ENCODE measurements at places on chromosomes 2 and 18. TPM values are rescaled to one million over a fixed set of nuclear protein-coding genes. Genes with fewer than 3 reads are reported as not detected.

DNA sequence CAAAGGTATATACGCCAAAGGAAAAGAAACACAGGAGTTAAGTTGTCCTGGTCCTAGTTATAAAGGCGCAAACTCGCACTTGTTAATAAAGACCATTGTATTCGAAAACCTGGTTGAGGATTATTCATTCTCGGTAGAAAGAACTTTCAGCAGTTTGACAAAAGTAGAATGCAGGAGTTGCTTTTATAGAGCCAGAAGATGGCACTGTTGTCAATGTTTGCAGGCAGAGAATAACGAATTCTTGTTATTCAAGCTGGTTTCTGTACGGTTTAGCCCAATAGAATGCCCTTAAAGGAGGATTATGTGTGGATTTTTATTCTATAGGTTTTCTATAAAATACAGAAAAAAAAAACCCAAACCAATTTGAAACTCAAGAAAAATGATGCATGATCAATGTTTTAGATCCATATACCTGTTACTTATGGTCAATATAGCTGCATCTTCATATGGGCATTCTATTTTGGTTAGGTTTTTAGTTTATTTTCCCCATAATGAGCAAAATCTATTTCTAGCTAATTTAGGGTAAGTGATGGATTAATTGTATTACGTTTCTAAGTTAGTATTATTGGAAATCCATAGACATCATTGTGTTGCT is 510.3 kb downstream of the PLCL1 start:
- H3K27ac ChIP-seq = no peak overlapping the region
- no peak overlapping the region for H3K4me3 ChIP-seq
- no peak for DNase-seq
- H3K27me3 ChIP-seq = peaks cover 32% of the 10 kb centered on the region
- H3K36me3 ChIP-seq = no peaks in the 10 kb centered on the region

Gene AMER3
- 7.0 TPM for total RNA-seq

- no peaks in the 10 kb centered on the region for H3K27me3 ChIP-seq
- no peak overlapping the region for H3K4me3 ChIP-seq
- H3K36me3 ChIP-seq = peaks cover 1% of the 10 kb centered on the region
- peaks cover 3% of the 10 kb centered on the region for H3K4me1 ChIP-seq
- H3K27ac ChIP-seq = no peak overlapping the region
- DNase-seq = no peak
Observed at GRCh38 chr2:64704161-64704560, 50.4 kb upstream of the SERTAD2 start.

- peaks cover 7% of the 10 kb centered on the region for H3K4me1 ChIP-seq
- no peaks in the 10 kb centered on the region for H3K36me3 ChIP-seq
- no peak overlapping the region for H3K27ac ChIP-seq
- no peak for DNase-seq
- H3K4me3 ChIP-seq = no peak overlapping the region
- H3K27me3 ChIP-seq = no peaks in the 10 kb centered on the region
Observed at GRCh38 chr2:191927991-191928390, 81.1 kb upstream of the CAVIN2 start.

Gene SDC1
- total RNA-seq = 35.1 TPM

DNA sequence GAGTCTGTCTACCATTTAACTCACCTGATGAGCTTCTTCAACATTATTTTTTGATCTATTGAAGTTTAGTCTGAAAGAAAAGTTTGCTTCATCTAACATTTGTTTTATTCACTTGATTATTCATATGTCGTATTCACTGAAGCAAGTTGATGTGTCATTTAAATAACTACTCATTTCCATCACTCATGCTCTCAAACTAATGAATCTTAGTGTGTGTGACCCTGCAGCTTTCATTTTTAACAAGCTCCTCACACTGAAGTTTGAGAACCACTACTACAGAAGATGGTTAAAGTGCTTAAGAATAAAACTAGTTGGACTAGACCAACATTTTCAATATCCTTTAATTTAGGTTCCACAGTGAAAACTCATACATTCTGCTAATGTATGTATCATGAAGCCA is 1.8 kb upstream of the ABI2 start:
- peak overlapping the region; percentile 11 for H3K4me3 ChIP-seq
- no peak for DNase-seq
- H3K4me1 ChIP-seq = peaks cover 27% of the 10 kb centered on the region
- no peaks in the 10 kb centered on the region for H3K27me3 ChIP-seq
- no peaks in the 10 kb centered on the region for H3K36me3 ChIP-seq

DNA sequence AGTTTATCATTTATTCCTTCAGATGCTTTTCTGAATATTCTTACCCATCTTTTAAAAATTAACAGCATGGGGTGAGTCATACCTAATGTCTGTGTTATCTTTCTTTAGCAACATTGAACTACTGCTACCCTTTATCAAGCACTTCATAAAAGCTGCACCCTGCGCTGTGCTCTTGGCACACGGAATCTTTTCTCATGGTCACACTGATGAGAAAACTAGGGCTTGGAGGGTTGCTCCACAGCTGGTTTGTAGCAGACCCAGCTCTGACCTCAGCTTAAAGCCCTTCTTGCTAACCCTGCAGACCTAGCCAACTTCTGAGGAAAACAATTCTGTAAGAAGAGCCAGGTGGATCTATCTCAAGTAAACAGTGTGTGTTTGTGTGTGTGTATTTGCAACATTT is 106.3 kb downstream of the RNF144A start:
- H3K36me3 ChIP-seq = peaks cover 30% of the 10 kb centered on the region
- H3K27me3 ChIP-seq = no peaks in the 10 kb centered on the region
- H3K4me1 ChIP-seq = peaks cover 11% of the 10 kb centered on the region
- no peak overlapping the region for H3K4me3 ChIP-seq

Gene YWHAQ
- 357 TPM for total RNA-seq

- H3K27ac ChIP-seq = peak overlapping the region; percentile 99
- no peaks in the 10 kb centered on the region for H3K27me3 ChIP-seq
- H3K4me3 ChIP-seq = peak overlapping the region; percentile 97
- peaks cover 10% of the 10 kb centered on the region for H3K4me1 ChIP-seq
- DNase-seq = no peak
Observed at GRCh38 chr2:47401789-47402554, 984 bp upstream of the MSH2 start.

DNA sequence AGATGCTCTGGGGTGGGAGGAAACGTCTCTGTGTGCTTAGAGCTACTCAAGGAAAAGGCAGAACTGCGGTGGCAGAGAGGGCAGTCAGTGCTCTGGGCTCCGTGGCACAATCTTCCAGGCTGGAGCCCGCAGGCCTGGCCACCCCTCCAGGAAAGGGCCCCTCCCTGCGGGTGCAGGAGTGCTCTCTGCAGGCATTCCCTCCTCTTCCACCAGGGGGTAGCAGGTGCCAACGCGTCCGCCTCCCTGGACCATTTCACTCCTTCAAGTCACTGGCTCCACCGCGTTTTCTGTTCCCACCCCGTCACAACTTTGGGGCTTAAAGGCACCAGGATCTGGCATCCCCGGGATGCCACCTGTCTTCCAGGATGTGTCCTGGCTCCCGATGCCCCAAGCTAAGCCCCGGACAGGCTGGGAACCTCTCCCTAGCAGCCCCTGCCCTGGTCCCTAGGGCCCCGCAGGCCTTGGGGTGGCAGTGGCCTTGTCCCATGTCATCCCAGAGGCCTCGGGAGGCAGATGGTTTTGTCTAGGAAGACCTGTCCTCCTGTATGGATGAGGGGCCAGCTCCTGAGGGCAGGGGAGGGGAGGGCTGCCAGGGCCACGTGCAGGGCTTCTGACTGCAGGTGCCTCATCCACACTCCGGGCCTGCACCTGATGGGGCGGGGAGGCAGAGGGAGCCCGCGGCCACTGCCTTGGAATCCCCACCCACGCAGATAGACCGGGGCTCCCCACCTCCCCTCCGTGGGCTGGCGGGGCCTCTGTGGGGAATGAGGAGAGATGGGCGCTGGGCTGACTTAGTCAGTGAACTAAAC is 26.4 kb downstream of the KCNIP3 start:
- no peak overlapping the region for H3K4me3 ChIP-seq
- H3K27me3 ChIP-seq = peaks cover 15% of the 10 kb centered on the region
- H3K4me1 ChIP-seq = no peaks in the 10 kb centered on the region
- DNase-seq = peak; percentile 33
- no peaks in the 10 kb centered on the region for H3K36me3 ChIP-seq
- no peak overlapping the region for H3K27ac ChIP-seq

- no peak for DNase-seq
- H3K27ac ChIP-seq = no peak overlapping the region
- H3K4me3 ChIP-seq = no peak overlapping the region
- H3K27me3 ChIP-seq = peaks cover 66% of the 10 kb centered on the region
- no peaks in the 10 kb centered on the region for H3K36me3 ChIP-seq
- peaks cover 6% of the 10 kb centered on the region for H3K4me1 ChIP-seq
Observed at GRCh38 chr2:70785137-70785911, 5.1 kb downstream of the FIGLA start.

Gene NAT8
- total RNA-seq = not detected

GRCh38 chr2:222194669-222195068 is 104.1 kb downstream of the PAX3 start:
- no peaks in the 10 kb centered on the region for H3K36me3 ChIP-seq
- no peak overlapping the region for H3K4me3 ChIP-seq
- peaks cover 61% of the 10 kb centered on the region for H3K27me3 ChIP-seq
- peaks cover 8% of the 10 kb centered on the region for H3K4me1 ChIP-seq
- no peak for DNase-seq

GRCh38 chr2:162934191-162934590 is 95.6 kb upstream of the KCNH7 start:
- H3K4me3 ChIP-seq = no peak overlapping the region
- no peaks in the 10 kb centered on the region for H3K27me3 ChIP-seq
- DNase-seq = no peak

DNA sequence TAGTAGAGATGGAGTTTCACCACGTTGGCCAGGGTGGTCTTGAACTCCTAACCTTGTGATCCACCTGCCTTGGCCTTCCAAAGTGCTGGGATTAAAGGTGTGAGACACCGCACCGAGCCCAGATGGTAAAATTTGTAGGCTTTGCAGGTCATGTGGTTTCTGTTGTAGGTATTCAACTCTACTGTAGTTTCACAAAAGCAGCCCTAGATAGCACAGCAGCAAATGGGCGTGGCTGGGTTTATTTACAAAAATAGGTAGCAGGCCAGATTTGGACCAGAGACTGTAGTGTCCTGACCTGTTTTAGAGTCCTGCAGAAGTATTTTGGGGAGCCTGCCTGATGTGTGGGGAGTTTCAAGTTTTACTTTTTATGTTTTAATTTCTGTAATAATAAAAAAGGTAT is 84.1 kb upstream of the RASGRP3 start:
- H3K4me3 ChIP-seq = no peak overlapping the region
- no peak for DNase-seq
- H3K27me3 ChIP-seq = no peaks in the 10 kb centered on the region
- H3K36me3 ChIP-seq = peaks cover 16% of the 10 kb centered on the region
- no peak overlapping the region for H3K27ac ChIP-seq

Measured in progenitor cell of endocrine pancreas (in vitro differentiated cells).